ENCODE measurements at places on chromosomes 7 and 10. TPM values are rescaled to one million over a fixed set of nuclear protein-coding genes. Genes with fewer than 3 reads are reported as not detected.
A peak's percentile ranks its signal among the peaks of the same experiment; 100 is the strongest.

The AZGP1 gene
- total RNA-seq, result not detected

The PTPRN2 gene
- 0.35 TPM for total RNA-seq

The MYL10 gene
- total RNA-seq, result not detected

The CTAGE8 gene
- total RNA-seq, result not detected

The VOPP1 gene
- total RNA-seq, result 94.5 TPM

The IGFBP1 gene
- total RNA-seq, result not detected

The CALML3 gene
- total RNA-seq, result not detected

The UNCX gene
- total RNA-seq, result not detected

GRCh38 chr10:104247513-104248146 is 7.1 kb upstream of the GSTO1 start:
- H3K4me3 ChIP-seq, result no peak overlapping the region
- 0 out of 2 replicates have a peak, but pooled peaks cover 2% of the 10 kb centered on the region for H3K27me3 ChIP-seq
- no peak for DNase-seq
- H3K27ac ChIP-seq, result no peak overlapping the region
- H3K36me3 ChIP-seq, result peaks cover 9% of the 10 kb centered on the region

GRCh38 chr10:30241422-30242110 is 107.5 kb downstream of the MTPAP start:
- peaks cover 4% of the 10 kb centered on the region for H3K27me3 ChIP-seq
- no peaks in the 10 kb centered on the region for H3K36me3 ChIP-seq
- no peak overlapping the region for H3K27ac ChIP-seq
- DNase-seq, result no peak

DNA sequence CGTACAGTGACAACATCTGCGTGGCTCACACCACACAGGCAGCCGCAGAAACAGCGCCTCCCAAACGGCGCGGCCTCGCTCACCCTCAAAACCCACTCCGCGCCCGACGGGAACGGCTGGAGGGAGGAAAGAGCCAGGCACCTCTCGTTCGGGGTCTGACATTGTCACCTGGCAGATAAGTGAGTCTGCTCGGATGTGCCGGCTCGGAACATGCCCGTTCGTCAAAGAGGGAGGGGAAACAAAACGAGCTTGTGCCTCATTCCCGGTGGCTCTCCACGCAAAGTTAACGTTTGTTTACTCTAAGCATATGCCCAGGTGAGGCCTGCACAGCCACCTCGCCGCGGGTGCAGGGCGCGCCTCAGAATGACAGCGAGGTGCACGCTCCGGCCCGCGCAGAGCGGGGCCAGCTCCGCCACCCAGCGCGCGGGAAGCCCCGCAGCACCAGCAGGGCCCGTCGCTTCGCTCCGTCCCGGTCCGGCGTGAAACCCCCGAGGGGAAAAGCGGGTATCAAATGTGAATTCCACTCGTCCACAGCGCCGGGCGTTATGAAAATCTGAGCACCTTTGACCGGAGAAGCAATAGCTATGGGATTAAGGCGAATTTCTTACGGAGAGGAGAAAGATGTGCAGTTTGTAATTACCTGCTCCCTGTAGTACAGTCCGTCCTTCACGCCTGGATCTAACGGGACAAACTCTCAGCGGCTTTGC is 13.1 kb downstream of the CNPY1 start:
- no peak overlapping the region for H3K27ac ChIP-seq
- DNase-seq, result no peak
- H3K36me3 ChIP-seq, result no peaks in the 10 kb centered on the region
- H3K27me3 ChIP-seq, result peaks cover 60% of the 10 kb centered on the region
- H3K4me3 ChIP-seq, result peak overlapping the region; percentile 47

DNA sequence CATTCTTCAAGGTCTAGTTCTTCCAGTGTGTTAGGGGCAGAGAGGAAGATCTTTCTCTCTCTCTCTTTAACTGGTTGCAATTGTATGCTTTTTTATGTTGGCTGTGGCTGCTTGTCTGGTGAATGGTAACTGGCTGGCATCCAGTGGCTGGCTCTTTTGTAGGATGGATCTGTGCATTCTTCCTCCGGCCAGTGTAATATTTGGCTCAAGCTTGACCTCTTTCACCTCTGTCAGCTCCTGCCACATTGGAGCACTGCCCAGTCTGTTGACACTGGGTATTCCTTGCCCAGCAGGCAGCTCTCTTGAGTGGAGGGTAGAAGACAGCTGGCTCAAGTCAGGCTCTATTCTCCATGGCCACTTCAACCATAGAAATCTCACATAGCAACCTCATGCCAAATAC is 528.3 kb downstream of the PHTF2 start:
- H3K4me1 ChIP-seq, result peaks cover 37% of the 10 kb centered on the region
- no peaks in the 10 kb centered on the region for H3K36me3 ChIP-seq
- peak; percentile 54 for DNase-seq
- H3K27me3 ChIP-seq, result no peaks in the 10 kb centered on the region
- no peak overlapping the region for H3K27ac ChIP-seq

DNA sequence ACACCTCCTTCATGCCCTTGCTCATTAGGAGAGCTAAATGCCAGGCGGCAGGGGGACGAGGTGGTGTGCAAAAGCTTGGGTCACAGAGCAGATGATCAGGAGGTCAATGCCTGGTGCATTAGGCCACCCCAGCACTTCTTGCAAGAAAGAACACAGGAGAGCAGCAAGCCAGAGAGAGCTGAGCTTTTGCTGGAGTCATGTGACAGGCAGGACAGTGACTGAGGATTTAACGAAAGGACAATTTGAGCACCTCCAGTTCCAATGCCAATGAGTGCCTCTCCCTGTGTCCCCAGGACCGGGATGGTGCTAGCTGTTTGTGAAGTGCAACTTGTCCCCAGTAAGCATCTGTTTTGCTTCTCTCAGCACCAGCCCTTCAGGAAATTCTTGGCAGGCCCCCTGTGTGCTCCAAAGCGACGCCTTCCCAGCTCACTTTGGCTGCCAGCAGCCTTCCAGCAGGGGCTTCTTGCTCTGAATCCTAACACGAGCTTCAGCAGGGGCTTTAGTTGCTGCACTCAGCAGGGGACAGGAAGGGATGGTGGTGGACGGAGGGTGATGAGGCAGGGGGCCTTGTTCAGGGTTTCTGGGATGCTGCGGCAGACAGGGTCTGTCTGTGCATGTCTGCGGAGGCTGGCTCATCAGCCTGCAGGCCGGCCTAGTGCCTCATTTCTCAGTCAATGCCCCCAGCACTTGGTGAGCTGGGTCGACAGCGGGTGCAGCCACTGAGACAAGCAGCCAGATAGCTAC is 368.1 kb downstream of the RPS24 start:
- H3K27ac ChIP-seq, result no peak overlapping the region
- H3K27me3 ChIP-seq, result peaks cover 49% of the 10 kb centered on the region
- H3K4me1 ChIP-seq, result peaks cover 15% of the 10 kb centered on the region
- DNase-seq, result no peak

- no peak for DNase-seq
- no peak overlapping the region for H3K27ac ChIP-seq
- H3K27me3 ChIP-seq, result no peaks in the 10 kb centered on the region
- H3K4me3 ChIP-seq, result no peak overlapping the region
- H3K4me1 ChIP-seq, result peaks cover 6% of the 10 kb centered on the region
These were observed 120.9 kb downstream of the PKD1L1 start for GRCh38 chr7:47827351-47827756.

DNA sequence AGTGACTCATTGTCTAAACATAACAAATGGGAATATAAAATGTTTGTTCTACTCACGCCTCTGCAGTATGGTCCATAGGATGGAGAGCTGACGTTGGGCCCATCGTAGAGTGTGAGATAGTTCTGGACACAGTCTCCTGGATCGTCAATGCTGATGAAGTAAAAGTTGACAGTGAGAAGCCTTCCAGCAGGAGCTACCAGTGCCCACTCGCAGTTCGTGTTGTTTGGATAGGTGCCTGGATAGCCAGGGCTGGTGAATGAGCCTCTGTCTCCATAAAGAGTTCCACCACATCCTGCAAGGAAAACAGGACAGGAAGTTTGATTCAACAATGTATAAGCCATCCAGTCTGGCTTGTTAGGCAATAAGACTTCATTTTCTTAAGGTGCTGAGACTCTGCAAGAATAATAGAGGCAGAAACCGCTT is 79.6 kb downstream of the OR13A1 start:
- H3K27ac ChIP-seq, result peak overlapping the region; percentile 17
- no peak for DNase-seq
- H3K4me3 ChIP-seq, result peak overlapping the region; percentile 39
- H3K27me3 ChIP-seq, result peaks cover 8% of the 10 kb centered on the region

DNA sequence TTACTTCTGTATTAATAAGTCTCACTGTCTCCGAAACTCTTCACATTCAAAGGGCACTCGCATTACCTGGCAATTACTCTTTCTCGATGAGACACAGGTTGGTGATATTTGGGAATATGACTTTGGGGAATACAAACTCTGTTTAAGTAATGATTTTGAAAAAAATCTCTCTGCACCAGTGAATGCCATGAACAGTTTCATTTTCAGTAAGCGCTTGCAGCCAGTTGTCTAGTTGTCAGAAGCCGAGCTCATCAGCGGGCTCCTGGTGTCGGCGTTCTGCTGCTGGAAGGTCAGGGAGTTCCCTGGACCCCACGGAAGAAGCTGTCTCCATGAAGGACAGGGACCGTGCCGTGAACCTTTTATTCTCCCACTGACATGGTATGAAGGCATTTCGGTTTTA is 57.7 kb downstream of the PTPRE start:
- H3K27me3 ChIP-seq, result no peaks in the 10 kb centered on the region
- no peak for DNase-seq
- H3K36me3 ChIP-seq, result no peaks in the 10 kb centered on the region
- H3K27ac ChIP-seq, result no peak overlapping the region
- H3K4me1 ChIP-seq, result no peaks in the 10 kb centered on the region

- H3K36me3 ChIP-seq, result no peaks in the 10 kb centered on the region
- no peak overlapping the region for H3K27ac ChIP-seq
- H3K27me3 ChIP-seq, result peaks cover 35% of the 10 kb centered on the region
- H3K4me3 ChIP-seq, result no peak overlapping the region
- no peak for DNase-seq
- H3K4me1 ChIP-seq, result no peaks in the 10 kb centered on the region
These were observed 55.8 kb downstream of the UNCX start for GRCh38 chr7:1288390-1288995.

GRCh38 chr10:71727738-71728737 is 8.5 kb upstream of the C10orf105 start:
- no peak overlapping the region for H3K27ac ChIP-seq
- H3K4me1 ChIP-seq, result peaks cover 19% of the 10 kb centered on the region
- no peak overlapping the region for H3K4me3 ChIP-seq
- no peaks in the 10 kb centered on the region for H3K36me3 ChIP-seq
- peaks cover 24% of the 10 kb centered on the region for H3K27me3 ChIP-seq

- 0 out of 2 replicates have a peak, but pooled peaks cover 2% of the 10 kb centered on the region for H3K27me3 ChIP-seq
- peaks cover 64% of the 10 kb centered on the region for H3K4me1 ChIP-seq
These were observed 4.4 kb downstream of the RNF216 start for GRCh38 chr7:5776894-5777660.

- H3K27ac ChIP-seq, result 0 out of 2 replicates have a peak overlapping the region, but pooled peaks have one; percentile 36
- peaks cover 4% of the 10 kb centered on the region for H3K36me3 ChIP-seq
- H3K27me3 ChIP-seq, result no peaks in the 10 kb centered on the region
These were observed 43.5 kb downstream of the MCU start for GRCh38 chr10:72735288-72735936.

GRCh38 chr10:43926371-43926770 is 277.7 kb upstream of the ZNF32 start:
- peaks cover 45% of the 10 kb centered on the region for H3K4me1 ChIP-seq
- H3K27ac ChIP-seq, result no peak overlapping the region
- H3K36me3 ChIP-seq, result no peaks in the 10 kb centered on the region
- H3K27me3 ChIP-seq, result peaks cover 2% of the 10 kb centered on the region

DNA sequence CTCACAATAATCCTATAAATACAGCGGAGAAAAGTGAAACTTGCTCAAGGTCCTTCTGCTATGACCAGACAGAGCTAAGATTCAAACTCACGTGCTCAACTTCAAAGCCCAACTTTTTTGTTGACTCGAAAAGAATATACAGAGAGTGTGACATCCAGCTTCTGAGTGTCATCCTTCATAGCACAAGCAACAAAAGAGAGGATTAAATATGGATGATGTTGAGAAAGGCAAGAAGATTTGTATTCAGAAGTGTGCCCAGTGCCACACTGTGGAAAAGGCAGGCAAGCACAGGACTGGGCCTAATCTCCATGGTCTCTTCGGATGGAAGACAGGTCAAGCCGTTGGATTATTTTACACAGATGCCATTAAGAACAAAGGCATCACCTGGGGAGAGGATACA is 2.1 kb upstream of the FAM3C start:
- DNase-seq, result no peak
- peaks cover 25% of the 10 kb centered on the region for H3K4me1 ChIP-seq
- H3K36me3 ChIP-seq, result no peaks in the 10 kb centered on the region
- no peaks in the 10 kb centered on the region for H3K27me3 ChIP-seq
- no peak overlapping the region for H3K27ac ChIP-seq
- H3K4me3 ChIP-seq, result no peak overlapping the region

DNA sequence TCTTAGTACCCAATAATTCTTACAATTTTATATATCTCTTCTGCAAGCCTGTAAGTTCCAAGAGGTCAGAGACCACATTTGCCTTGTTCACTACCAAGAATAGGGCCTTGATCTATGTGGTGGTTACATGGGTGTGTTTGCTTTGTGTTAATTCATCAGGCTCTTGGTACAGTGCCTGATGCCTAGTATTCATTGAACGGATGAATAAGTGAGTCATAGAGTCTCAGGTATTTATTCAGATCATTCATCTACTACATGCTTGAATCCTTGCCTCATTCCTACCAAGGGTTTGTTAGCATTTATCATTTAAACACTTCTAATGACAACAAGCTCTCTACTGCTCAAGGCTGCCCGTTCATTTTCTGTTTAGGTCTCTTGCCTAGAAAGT is 11.3 kb upstream of the SGPL1 start:
- H3K27me3 ChIP-seq, result peaks cover 29% of the 10 kb centered on the region
- DNase-seq, result peak; percentile 9
- no peak overlapping the region for H3K4me3 ChIP-seq
- no peak overlapping the region for H3K27ac ChIP-seq
- H3K36me3 ChIP-seq, result no peaks in the 10 kb centered on the region

DNA sequence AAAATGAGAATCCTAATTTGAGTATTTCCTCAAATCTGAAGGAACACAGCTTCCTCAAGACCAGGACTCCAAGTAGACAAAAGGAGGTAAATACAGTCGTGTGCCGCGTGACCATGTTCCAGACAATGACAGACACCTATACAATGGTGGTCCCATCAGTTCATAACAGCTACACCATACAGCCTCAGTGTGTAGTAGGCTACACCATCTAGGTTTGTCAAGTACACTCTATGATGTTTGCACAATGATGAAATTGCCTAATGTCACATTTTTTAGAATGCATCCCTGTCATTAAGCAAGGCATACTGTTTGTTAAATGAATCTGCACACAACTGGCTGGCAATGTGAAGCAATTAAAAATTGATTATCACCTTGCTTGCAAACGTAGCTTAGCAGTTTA is 107.9 kb downstream of the PROSER2 start:
- H3K27me3 ChIP-seq, result no peaks in the 10 kb centered on the region
- H3K4me1 ChIP-seq, result no peaks in the 10 kb centered on the region
- no peak overlapping the region for H3K4me3 ChIP-seq
- no peak for DNase-seq
- peaks cover 44% of the 10 kb centered on the region for H3K36me3 ChIP-seq

DNA sequence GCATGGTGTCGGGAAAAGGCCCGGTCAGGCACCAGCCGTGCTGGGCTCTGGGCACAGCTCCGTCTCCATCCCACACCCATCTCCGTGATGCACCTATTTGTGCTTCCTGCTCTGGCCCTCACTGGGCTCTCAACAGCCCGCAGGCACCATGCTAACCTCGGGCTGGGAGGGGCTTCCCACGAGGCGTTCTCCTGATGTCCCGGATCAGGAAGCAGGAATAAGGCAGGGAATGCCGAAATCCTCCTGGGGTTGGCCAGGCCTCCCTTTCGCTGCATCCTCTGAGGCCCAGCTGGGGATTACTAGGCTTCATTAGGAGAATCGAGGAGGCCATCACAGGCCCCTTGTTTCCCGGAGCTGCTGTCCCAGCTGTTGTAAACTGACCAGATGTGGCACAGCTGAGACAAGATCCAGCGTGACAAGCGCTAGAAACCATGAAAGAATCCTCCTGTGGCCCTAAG is 72.0 kb downstream of the FAM53B start:
- H3K4me1 ChIP-seq, result no peaks in the 10 kb centered on the region
- DNase-seq, result no peak
- H3K4me3 ChIP-seq, result no peak overlapping the region
- H3K27me3 ChIP-seq, result no peaks in the 10 kb centered on the region

All from HFFc6 (cell line).